ENCODE measurements at places on chromosomes 12 and 14.

DNA sequence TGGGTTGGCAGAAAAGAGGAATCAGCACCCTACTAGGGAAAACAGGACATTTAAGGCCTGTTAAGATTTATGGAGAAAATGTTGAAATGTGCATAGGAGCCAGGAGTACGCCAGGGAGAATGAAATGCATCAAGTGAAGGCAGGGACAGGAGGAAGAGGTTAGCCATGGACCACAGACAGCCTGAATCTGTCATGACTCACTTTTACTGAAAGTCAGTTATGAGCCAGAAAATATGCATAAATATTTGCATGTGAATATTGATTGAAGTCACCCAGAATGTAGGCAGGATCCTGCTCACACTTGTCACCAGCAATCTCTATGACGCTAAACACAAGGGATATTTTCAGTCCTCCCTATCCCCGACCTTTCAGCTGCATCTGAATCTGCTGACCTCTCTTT, 25.1 kb upstream of the CDK17 start:
- no peak for DNase-seq

- no peak for DNase-seq
Observed at GRCh38 chr12:105334582-105334981, 4.1 kb downstream of the C12orf75 start.

DNA sequence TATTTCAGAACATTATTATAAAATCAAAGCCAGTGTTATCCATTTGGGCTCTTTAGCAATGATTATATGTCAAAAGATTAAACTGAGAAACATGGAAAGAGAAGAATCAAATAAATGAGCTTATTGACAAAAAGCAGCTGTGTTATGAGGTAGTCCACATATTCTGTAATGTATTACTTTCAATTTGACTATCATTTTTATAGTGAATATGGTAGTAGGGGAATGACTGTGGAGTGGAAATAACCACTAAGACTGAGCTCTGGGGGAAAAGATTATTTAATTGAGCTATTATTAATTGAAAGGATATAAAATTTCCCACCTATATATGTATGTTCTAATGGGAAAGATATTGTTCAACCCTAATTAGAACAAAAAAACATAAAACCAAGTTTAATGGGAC, 381.3 kb downstream of the TMTC2 start:
- no peak for DNase-seq

GRCh38 chr12:34291001-34291400, 268.7 kb downstream of the ALG10 start:
- DNase-seq, result no peak

DNA sequence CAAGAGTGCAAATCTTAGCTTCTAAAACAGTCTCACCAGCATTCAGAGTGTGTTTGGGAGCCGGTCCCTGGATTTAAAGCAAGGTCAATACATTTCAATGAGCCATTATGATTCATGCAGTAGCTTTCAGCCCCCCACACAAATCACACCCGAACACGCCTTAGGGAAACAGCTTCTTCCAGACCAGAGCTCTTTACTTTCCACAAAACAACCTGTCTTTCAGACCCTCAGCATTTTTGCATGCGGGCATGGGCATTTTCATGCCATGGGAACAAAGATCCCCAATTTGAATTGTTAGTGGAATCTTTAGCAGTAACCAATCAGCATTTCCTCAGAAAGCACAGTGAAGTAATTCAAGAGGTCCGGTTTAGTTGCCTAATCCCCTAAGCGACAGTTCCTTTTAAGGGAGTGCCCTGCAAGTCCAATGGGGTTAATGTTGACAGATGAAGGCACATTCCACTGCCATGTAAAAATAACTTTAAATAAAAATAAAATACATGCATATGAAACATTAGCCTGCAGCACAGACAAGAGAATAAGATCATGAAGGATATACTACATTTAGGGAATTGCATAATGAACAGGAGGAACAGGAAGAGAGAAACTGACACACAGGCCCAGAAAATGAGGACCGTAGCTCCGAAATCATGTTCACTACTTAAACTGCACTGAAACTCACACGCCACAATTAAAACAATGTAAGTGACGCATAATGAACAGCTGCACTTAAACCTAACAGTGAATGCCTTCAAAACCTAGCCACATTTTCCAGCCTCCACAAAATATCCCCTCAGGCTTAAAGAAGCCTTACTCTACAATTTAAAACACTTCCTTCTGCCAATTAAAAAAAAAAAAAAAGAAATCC, 4.0 kb downstream of the VPS37B start:
- no peak for DNase-seq
